ENCODE measurements at places on chromosomes 16 and 17.

DNA sequence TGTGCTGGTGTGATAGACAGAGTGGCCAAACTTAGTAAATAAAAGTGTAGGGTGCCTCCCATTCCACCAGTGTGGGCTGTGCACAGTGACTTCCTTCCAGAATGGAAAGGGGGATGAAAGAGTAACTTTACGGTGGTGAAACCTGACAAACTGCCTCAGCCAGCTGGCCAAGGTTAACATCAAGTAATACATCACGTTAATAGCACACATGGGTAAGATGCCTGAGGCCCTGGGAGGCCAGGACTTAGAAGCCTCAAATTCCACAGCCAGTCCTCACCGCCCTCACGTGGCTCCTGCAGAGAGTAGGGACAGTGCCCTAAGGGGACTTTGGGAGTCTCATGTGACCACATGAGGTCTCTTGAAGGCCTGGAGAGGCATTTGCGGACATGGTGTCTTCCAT, 14.1 kb downstream of the RMI2 start:
- DNase-seq, result no peak

GRCh38 chr17:76279742-76280287, 14.7 kb downstream of the UBALD2 start:
- no peak for DNase-seq

GRCh38 chr17:62741290-62741689, 66.8 kb downstream of the MARCHF10 start:
- no peak for DNase-seq

GRCh38 chr17:74736513-74737298, at the start of gene RAB37:
Gene RAB37, plus strand, starts transcription at chr17:74737256. Its CDS starts 17 bp downstream, at chr17:74737273.
- no peak for DNase-seq

GRCh38 chr17:9473711-9474110, 101.9 kb downstream of the STX8 start:
- DNase-seq, result no peak

DNA sequence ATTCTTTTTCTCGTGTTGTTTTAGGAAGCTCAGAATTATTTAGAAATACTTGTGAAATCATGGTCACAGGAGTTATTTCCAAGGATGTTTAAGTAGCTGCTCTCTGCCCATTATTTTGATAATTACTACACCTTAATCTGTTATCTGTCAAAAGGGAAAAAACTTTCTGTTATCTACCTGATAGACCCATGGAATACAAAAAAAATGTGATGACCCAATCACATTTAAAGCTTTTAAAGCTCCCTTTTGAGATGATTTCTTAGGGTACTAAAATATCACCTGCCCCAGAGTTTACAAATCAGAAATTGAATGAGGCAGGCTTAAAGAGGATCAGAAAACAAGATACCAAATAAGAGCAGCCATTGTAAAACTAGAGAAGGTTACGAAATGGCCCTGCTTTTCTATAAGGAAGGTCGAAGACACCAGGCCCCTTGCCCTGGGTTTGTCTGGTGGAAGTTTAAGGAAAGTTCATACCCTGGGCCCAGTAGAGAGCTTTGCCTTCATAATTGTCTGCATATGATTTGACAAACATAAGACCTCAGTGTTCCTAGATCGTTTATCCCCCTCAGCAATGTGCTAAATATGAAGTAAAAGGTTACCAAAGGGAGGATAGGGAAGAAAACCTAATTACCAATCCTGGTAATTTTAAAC, 149.9 kb upstream of the TBX2 start:
- DNase-seq, result no peak

GRCh38 chr17:67377488-67378453, 690 bp downstream of the PITPNC1 start:
- DNase-seq, result peak; percentile 52

GRCh38 chr17:80408872-80409271, 6.1 kb upstream of the ENDOV start:
- DNase-seq, result no peak

GRCh38 chr17:45648642-45649041, 135.5 kb upstream of the CRHR1 start:
- no peak for DNase-seq

GRCh38 chr16:88734361-88734728, 28.0 kb downstream of the CTU2 start:
- DNase-seq, result no peak

- DNase-seq, result peak; percentile 73
Measured at GRCh38 chr17:28750178-28751047, 6.6 kb downstream of the TRAF4 start.

DNA sequence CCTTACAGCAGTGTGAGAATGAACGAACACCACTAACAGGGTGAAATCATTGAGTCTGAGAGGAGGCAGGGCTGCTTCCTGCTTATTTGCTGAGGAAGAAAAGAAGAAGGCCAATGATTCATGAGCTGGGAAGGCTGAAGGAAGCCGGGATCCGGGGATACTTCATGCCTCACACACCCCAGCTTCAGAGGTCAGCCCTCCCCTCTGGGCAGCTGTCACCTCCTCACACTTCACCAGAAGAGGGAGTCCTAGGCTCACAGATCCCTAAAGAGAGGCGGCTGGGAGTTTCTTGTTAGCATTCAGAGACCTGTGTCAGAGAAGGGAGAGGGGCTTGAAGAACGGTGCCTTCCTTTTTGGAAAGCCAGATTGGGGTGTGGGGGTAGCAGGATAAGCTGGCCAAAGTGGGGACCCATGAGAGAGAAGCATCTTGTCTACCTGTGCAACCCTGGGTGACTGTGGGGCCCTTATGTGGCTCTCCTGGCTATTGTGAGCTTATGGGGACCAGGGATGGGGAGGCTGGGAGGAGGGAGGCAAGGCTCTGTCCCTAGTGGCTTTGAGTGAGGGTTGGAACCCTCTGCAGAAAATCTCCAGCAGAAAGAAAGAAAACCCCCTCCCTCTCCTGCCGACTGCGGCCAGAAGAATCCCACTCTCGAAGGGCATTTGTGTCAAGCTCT, 94.6 kb downstream of the RGS9 start:
- DNase-seq, result peak; percentile 59

GRCh38 chr17:81967533-81968395, 6.8 kb upstream of the NOTUM start:
- peak; percentile 93 for DNase-seq

DNA sequence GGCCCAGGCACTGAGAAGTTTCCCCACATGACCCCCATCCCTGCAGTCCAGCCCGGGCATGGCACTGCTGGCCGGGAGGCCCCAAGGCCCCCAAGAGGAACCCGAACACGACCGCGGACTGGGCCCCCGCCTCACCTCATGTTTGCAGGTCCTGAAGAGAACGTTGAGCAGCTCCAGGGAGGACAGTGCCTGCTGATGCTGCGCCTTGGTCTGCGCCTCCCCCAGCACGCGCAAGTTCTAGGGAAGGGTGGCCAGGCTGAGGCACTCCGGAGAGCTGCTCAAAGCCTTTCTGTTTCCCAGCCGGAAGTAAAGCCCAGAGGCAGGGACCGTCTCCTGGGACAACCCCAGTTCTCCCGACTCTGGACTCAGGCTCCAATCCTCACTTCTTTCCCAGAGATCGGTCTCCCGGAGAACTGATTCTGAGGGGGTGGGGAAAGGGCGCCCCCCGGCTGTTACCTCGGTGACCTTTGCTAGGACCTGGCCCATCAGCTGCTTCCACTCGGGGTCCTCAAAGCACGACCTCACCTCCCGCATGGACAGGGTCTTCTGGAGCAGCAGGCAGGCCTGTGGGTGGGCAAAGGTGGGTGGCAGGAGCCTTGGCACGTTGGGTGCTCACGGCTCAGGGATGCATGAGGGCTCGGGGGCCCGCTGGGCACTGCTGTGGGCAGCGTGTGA, 13.7 kb downstream of the MYBBP1A start:
- no peak for DNase-seq

GRCh38 chr17:8060274-8060673, 21.4 kb downstream of the ALOX15B start:
- peak; percentile 60 for DNase-seq

- DNase-seq, result no peak
Measured at GRCh38 chr16:19228052-19228451, 57.5 kb upstream of the CLEC19A start.

DNA sequence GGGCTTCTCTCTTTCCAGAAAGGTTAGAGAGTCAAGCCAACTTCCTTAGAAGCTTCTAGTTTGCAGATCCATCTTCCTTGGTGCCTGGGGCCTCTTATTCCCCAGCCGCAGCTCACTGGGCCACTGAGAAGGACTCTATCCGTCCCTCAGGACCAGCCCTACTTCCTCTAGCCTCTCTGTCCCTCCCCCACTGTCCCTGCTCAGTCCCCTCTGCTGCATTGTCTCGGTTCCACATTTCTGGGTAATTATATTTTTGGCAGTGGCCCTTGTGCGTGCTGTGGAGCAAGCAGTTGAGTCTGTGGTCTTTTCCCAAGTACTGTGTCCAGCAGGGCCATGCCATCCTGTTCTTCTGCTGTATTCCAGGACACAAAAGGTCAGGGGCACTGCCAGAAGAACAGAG, 17.8 kb downstream of the IRX3 start:
- DNase-seq, result no peak

DNA sequence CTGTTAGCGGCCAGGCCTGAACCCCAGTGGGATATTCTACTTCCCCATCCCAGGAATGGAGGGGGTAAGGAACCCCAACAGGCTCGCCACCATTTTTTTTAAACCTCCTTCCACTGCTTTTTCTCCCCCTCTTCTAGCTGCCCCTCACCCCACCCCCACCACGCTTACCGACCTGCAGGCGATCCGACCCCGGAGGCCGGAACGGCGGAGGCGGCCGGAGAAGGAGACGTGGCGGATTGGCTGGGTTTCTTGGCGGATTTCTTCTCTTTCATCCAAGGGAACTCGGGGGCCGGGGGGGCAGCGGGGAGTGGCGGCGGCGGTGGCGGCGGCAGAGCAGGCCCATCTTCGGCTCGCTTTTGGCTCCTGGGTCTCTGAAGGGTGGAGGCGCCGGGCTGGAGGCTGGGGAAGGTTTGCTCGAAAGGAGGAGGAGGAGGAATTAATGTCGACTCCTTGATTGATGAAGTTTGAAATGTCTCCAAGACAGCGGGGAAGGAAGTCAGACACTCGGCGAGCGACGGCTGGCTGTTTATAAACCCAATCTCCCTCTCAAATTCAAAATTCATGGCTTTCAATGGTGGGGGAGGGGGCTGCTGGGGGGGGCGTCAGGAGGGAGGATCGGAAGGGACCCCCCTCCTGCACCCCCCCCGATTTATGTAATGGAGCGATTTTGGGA, 424 bp downstream of the HOXB2 start:
- DNase-seq, result no peak

DNA sequence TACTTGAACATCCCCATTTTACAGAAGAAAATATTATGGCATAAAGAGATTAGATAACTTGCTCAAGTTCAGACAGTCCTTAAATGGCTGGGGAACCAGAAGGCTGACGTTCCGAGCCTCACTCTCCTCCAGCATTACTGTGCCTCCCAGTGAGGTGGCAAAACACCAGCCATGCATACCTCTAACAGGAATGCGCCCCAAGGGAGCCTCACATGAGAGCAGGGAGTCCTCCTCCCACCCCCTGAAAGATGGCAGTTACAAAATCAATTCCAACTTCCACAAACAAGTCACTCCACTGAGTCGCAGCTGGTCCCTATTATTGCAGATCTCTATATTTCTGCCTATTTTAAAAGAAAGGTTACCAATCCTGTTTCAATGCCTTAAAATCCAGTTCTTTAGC, 55.5 kb downstream of the ANKFY1 start:
- DNase-seq, result no peak

DNA sequence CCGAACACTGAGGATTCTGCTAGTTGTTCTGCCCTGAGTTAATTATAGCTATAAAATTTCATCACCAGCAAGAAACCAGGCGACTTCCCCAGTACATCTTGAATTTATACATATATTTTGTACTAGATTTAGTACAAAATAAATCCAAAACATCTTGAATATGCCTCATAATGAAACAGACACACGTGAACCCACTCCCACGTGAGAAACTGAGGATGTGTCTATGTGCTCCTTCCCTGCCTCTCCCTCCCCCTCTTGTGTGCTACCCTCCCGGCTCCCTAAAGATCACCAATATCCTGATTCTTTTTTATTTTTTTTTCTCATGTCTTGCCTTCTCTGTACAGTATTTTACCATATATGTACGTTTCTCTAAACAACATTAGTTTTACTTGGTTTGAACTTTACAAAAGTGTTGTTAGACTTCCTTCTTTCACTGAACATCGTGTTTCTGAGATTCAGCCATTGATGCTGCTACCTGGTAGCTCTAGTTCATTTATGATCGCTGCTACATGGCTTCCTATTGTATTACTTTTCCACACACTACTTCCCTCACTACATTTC, 1.1 kb upstream of the LCMT1 start:
- no peak for DNase-seq

DNA sequence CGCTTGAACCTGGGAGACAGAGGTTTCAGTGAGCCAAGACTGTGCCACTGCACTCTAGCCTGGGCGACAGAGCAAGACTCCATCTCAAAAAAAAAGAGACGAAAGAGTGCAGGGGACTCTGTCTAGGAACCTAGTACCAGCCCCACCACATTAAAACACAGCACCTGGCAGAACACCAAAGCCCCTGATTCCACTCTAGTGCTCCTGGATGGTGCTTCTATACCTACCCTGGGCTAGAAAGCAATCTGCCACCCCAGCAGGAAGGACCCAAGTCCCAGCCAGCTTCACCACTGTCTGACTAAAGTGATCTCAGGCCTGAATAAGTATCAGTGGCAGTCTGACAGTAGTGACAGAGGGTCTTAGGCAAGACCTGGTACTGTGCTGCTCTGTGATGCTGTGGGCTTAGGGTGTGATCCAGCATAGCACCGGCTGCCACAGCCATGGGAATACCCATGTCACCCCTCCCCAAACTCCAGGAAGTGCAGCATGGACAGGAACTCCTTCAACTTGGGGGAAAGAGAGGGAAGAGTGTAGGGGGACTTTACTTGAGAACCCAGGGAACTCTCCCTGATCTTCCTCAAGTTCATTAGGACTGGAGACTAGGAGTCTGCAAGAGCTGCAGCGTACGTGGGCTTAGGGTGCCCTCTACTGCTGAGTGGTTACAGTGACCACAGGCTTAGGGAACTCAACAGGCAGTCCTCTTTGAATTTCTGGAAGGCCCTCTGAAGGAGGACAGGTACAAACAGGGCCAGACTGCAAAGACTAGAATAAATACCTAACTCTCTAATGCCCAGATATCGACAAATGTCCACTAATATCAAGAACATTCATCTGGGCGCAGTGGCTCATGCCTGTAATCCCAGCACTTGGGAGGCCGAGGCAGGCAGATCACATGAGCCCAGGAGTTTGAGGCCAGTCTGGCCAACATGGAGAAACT, 30.0 kb upstream of the RNF43 start:
- DNase-seq, result peak; percentile 30

DNA sequence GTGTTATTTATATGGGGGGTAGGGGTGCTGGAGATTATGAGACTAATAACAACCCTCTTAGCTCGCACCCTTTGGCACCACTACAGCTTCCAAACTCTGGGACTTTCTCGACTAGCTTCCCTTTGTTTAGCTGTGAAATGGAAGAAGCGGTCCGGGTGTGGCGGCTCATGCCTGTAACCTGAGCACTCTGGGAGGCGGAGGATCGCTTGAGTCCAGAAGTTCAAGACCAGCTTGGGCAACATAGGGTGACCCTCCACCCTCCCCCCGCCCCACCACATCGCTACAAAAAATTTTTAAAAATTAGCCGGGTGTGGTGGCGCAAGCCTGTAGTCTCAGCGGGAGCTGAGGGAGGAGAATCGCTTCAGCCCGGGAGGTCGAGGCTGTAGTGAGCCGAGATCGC, 814 bp upstream of the CDH3 start:
- DNase-seq, result no peak

All from GM19239 (cell line).